Activated T-cell treated with anti-CD3 and anti-CD28 coated beads for 4 hours (primary cell): ENCODE measurements at places on chromosomes 4 and X.

DNA sequence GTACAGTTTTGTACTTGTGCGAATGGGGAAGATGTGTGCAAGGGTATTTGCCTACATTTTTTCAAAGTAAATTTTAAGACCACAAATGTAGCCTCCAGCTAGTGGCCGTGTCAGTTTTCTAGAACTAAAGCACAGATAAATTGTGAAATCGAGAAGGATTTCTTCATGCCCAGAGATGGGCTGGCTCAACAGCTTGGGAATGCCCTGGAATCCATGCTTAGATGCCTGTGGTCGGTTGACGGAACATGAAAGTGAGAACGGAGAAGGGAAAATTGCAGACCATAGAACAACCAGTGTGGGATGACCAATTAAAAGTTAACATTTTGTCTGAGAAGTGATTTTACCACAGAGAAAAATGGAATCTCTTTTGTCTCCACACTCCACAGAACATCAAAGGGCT lies 73.2 kb upstream of the VCX2 start:
- DNase-seq = no peak

DNA sequence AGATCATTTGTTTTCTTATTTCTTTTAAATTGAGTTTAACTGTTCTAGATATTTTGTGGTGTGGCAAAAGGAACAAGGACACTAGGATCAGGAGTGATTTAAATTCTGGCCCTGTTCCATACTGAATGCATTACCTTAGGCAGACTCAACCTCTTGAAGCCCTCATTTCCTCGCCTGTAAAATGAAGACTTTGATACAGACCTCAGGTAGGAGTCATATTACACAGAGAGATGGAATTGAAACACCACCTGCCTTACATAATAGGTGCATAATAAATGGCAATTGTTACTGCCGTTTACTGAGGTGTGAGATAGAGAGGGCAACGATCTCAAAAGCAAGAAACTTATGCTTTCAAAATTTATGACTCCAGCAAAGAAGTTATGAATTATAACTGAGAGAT lies 28.2 kb upstream of the RASSF6 start:
- DNase-seq = no peak

GRCh38 chr4:188400451-188400850 lies 261.2 kb downstream of the TRIML1 start:
- no peak for DNase-seq

DNA sequence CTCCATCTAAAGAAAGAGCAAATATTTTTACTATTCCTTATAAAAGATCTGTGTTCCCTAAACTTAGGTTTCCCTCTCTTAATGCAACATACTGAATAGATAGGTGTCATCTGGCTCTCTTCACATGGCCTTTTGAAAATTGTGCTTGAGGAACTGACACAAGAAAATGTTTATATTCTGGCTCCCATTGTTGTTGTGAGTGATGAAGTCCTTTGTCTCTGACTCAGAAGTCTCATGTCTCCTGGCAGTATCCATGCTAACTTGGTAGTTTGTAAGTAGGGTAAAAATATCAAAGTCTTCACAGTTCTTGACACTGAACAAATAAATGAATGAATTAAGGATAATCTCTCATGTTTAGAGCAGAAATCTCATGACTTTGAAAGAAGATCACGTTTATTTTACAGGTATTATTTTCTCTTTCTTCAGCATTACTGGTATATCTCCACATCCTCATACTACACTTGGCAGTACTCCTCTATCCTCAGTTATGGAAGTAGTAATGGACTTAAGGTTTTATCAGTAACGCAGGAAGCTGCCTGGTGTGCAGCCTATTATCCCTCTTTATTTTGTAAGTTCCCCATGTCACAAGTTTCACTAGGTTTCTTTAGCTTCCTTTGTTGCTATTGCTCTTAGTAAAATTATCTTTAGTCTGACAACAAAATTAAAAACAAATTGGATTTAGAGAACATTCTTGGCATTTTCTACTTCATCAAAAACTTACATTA lies 14.2 kb upstream of the PABPC4L start:
- DNase-seq = no peak

DNA sequence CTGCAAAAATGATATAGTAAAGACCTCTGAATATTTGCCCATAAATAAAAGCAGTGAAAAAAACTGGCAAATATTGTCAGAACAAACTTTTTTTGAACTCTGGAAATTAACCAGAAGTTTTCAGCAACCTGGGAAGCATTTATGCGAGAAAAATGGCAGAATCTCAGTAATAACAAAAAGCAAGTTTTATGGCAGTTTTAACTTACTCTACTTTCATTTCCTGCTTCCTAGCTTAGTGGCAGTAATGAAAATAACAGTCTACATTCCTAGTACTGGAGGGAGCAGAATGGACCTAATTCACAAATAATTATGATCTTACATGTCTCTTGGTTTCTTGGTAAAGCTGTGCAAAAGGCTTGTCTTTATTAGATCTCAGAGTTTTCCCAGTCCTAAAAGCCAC lies 460.1 kb downstream of the NAF1 start:
- no peak for DNase-seq

- DNase-seq = peak; percentile 57
These were observed 578 bp downstream of the DCUN1D4 start for GRCh38 chr4:51843309-51844152.

- no peak for DNase-seq
These were observed 47.5 kb downstream of the CCNI start for GRCh38 chr4:77028246-77028645.

DNA sequence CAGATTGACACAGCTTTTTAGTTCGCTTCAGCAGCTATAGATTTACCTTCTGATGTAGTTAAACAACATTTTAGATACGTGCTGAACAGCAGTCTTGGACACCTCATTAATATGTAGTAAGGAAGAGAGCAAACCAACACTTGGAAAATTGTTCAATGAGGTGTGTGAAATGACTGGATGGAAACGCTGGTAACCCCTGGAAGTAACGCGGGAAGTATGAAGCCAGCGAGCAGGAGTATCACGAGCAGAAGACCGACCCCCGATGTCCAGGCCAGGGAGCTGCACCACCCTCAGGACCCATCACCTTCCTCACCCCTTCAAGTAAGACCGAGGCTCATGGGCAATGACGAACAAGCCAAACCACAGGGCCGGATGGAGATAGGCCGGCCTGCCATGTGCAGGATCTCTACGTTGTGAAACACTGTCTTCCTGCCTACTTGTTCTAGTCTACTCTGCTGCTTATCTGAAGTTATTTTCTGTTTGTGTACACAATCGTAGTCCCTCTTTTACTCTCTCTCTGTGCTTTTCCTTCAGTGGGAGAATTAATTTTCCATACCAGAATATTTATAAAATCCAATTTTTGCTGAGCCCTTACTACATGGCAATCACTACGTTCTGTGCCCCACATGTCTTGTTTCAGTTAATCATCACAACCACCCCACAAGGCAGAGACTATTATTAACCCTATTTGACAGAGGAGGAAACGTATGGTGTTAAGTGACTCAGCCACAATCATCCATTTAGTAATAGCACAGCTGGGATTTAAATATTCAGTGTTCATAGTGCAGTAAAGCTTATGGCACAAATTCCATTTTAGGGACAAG lies 221.7 kb downstream of the APBB2 start:
- DNase-seq = no peak

DNA sequence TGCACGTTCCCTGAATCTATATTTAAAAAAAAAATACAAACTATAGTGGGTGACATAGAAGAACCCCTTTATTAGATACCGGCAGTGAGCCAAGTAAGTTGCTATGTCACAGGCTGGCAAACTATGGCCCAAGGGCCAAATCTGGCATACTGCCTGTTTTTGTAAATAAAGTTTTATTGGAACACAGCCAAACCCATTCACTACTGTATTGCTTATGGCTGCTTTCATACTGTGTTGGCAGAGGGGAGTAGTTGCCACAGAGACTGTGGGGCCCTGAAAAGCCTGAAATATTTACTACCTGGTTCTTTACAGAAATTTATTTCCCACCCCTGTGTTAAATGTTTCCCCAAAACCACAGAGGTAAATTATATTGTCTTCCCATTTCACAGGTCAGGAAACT lies 71.2 kb upstream of the EGFL6 start:
- DNase-seq = no peak

DNA sequence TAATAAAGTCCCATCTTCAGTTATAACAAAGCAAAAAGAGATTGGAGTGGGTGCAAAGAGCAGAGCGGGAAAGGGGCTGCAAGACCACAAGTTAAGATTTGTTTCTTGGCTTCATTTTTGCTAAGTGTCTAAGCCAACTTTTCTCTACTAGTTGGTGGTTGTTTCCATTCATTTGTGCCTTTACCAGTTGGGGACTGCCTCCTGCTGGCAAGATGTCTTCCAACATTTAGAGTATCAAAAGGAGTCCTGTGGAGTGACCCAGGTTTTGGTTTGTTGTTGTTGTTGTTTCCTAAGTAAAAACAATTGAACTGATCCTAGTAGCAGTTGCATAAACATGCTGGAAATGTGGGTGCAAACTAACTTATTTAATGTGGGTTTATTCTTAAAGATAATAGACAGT lies 121.1 kb downstream of the SPATA18 start:
- DNase-seq = no peak

GRCh38 chr4:136103616-136104015 lies 1428.7 kb downstream of the PCDH18 start:
- no peak for DNase-seq

- DNase-seq = no peak
These were observed 578 bp upstream of the DKK2 start for GRCh38 chr4:107036584-107037198.

DNA sequence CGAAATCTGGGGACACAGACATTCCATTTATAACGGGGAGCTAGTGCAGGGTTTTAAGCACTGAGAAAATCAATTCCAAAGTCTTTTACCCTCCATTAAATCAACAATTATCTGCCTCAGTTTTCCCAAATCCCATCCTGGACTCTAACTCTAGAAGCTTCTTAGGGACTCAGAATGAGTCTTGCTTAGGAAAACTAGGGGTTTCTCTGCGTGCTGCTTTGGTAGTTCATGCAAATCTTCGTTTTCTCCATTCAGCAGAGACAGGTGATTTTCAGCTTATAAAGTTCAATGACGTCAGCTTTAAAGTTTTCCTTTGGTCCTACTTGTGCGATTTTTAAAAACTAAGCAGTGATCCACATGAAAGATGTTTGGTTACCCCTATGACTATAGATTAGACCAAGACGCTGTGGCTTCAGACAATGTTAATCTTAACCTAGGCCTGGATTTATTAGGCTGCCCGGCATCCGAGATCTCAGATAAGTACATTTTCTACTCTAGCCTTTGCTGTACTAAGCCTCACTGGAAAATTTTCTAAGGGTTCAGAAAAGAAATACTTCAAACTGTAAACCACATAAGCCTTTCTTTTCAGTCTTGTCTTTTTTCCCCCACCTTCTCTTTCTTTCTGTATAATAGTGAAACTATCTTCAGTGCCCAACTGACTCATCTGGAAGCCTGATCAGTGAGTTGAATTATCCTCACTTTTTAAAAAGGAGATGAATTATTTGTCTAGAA lies 121.4 kb upstream of the GATB start:
- no peak for DNase-seq

DNA sequence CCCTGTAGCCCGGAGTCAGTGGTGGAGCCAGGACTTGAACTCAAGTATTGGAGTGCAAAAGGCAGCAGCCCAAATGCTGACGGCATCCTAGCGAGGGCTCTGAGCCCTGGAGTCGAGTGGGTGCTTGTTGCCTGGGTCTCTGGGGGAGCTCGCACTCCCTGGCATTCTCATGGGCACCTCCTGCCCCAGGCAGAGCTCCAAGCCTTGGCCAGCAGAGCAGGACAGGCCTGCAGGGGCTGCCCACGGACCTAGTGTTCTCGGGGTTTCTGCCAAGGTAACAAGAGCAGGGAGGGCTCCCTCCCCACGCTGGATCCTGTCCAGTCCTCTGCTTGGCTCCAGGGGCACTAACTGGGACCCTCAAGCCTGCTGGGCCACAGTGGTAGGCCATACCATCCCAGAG lies 17.6 kb upstream of the WFS1 start:
- DNase-seq = no peak

DNA sequence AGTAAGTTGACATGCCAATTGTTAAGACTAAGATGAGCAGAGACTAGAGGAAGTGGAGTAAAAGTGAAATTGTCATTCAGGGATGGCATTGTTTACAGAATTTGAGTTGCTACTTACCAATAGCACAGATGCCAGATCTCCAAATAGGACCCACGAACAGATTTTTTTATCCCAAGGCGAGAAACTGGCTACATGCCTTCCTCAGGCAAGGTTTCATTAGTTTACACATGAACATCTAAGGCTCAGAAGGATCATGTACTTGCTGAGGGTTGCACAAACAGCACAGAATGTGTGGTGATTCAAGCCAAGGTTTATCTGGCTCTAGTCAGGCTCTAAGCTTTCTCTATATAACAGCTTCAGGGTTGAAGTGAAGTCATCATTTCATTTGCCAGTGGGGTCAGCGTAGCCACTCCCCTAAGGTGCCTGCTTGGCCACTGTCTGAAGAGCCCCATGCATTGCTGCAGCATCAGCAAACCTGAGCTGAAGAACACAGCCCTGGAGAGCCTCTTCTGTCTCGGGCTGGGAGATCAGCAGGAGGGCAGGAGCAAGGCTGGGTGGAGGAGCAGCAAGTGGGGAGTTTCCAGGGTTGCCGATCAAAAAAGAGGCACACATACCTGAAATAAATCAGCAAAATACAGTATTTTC lies 193.0 kb upstream of the LCORL start:
- DNase-seq = no peak

GRCh38 chr4:10403633-10404445 lies 53.4 kb downstream of the ZNF518B start:
- no peak for DNase-seq

GRCh38 chrX:136397001-136397400 lies 90.7 kb upstream of the BRS3 start:
- DNase-seq = no peak

- no peak for DNase-seq
These were observed 129.1 kb upstream of the STIM2 start for GRCh38 chr4:26731351-26732035.

DNA sequence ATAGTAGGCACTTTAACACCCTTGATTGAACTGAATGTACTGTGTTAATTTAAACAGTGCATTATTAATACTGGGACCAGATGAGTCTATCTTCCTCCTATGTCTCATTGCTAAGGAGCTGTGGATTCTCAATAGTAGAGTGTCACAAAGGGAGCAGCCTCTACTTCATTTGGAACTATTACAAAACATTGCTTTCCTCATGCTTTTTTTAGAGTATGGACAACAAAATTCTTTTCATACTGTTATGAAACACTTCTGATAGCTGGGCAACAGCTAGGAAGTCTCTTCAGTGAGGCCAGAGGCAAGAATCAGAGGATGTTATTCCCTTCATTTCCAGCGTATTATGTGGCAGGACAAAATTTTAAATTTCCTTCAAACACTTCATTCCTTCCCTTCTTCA lies 160.8 kb downstream of the FBXO8 start:
- DNase-seq = no peak

DNA sequence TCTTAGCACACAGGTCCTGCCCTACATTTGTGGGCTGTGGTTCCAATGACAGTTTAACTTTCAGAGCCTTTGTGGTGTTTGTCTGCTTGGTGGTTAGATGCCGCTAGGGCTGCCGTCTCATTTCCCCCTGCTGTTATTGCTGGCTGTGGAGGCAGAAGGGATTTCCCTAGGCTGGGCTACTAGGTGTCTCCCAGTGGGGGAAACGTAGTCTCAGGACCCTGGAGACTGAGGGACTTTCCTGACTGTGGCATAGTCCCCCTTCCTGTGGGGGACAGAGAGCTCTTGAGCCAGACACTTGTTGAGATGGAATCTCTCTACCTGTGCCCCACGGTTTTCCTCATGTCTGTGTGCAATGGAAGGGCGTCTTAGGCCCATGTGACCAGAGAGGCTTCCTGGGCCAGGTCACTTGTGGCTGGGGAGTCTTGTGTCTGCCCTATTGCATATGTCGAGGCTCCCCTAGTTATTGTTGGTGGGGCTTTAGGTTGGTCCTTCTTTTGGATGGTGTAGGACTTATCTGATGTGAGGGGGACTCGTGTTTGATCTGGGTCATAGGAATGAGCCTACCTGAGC lies 68.2 kb downstream of the ARHGAP10 start:
- DNase-seq = peak; percentile 19
